Daoy (cell line): ENCODE measurements at places on chromosomes 2 and 18. TPM values are rescaled to one million over a fixed set of nuclear protein-coding genes. Genes with fewer than 3 reads are reported as not detected.

DNA sequence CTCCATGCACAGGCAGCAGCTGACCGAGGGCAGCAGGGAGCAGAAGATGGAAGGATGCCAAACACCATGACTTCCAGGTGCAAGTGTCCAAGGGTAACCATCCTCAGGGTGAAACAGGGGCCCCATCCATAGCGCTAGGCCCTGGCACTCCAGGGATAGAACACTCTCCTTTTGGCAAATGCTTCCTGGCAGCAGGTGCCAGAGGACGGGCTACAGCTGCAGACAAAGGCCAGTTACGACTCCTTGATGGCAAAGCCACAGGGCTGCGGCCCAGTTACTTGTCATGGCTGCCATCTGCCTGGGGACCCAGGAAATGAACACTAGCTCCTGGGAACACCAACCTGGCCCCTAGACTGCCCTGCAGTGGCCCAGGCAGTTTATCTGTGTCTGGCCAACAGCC, 178.8 kb downstream of the TMEM163 start:
- no peak for DNase-seq

FEV gene
- total RNA-seq = 0.34 TPM in 1 of 2 replicates, not detected in the other

DNA sequence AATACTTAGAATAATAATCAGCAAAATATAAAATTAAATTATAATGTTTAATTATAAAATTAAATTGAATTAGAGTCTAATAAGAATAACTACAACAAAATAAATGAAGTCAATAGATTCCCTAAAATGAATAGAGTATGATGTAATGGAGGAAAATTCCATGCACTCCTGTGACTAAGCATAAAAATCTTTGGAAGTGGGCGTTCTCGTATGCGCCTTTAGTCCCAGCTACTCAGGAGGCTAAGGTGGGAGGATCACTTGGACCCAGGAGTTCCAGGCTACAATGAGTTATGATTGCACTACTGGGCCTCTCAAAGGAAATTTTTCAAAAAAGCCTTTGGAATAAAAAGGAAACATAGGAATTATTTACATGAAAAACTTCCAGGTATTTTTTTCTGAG, 955.4 kb upstream of the POU3F3 start:
- DNase-seq = peak; percentile 2

- no peak for DNase-seq
Observed at GRCh38 chr18:78766651-78767533, 212.7 kb upstream of the SALL3 start.

DNA sequence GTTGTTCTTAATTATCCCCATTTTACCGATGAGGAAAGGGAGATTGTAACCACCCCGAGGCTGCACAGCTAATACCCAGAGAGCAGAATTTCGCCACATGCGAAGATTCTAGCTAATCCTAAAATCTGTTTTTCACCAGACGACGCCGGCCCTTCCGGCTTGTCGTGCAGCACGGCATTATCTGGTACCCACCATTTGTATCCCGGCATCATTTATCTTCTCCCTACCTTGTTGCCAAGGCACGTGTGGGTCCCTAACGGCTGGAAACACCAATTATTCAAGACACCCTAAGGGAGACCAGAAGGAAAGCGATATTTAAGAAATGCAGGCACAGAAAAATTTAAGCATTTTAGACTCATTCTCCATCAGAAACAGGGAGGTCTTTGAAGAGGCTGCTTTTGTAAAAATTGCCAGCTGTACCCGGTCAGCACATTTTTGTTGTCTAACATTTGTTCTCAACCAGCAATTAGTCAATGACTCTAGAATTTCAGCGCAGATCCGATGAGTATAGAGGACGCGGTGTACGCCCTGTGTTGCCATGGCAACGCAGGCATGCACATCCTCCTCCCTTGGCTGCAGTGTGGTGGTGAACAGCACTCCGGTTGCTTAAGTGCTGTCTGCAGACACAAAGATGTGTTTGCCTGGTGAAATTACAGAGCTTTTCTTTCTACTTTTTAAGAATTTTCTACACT, 111.6 kb downstream of the AGAP1 start:
- peak; percentile 82 for DNase-seq

DNA sequence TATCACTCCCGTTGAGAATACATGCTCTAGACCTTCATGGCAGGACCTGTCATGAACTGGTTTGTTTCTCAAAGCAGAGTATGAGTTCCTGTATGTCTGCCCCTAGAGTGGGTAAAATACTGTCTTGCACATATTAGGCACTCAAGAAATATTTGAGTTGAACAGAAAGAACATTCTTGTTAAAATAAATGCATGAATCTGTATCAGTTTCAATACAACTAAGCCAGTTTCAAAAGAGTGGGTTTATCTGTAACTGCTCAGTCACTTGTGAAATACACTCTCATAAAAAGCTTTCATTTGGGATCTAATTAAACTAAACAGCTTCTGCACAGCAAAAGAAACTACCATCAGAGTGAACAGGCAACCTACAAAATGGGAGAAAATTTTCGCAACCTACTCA, 69.2 kb downstream of the RFTN2 start:
- DNase-seq = no peak

COLEC11 gene
- not detected in 2 replicates for total RNA-seq

DNA sequence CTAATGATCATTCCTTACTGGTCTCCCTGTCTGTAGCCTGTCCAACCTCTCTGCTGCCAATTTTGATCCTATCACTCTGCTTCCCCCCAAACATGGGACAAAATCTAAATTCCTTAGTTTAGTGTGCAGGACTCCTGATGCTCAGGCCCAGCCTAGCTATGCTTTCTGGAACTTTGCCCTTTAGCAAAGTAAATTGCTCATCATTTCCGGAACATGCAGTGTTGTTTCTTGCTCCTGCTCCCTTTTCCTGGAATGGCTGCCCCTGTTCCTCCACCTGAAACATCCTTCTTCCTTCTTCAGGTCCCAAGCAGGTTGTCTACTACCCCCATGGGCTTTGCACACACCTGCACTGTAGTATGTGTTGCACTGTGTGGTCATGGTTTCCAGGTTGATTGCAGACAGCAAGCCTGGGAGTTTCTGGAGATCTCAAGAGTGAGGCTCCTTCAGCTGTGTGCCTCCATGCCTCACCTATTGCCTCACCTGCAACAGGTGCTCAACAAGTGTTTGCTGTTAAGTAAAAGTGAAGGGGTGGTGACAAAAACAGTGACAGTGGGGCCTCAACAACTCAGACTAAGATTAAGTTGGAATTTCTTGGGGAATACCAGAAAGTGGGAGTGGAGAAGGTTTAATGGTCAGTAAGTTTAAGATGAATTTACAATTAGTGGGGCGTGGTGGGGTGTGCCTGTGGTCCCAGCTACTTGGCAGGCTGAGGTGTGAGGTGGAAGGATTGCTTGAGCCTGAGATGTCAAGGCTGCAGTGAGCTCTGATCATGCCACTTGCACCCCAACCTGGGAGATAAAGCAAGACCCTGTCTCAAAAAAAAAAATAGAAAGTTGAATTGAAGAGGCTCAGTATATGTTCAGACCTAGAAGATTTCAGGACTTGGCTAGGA, 120.0 kb downstream of the DNAH6 start:
- DNase-seq = no peak

CHST9 gene
- 0.06 and 0.09 TPM in 2 replicates for total RNA-seq

DNA sequence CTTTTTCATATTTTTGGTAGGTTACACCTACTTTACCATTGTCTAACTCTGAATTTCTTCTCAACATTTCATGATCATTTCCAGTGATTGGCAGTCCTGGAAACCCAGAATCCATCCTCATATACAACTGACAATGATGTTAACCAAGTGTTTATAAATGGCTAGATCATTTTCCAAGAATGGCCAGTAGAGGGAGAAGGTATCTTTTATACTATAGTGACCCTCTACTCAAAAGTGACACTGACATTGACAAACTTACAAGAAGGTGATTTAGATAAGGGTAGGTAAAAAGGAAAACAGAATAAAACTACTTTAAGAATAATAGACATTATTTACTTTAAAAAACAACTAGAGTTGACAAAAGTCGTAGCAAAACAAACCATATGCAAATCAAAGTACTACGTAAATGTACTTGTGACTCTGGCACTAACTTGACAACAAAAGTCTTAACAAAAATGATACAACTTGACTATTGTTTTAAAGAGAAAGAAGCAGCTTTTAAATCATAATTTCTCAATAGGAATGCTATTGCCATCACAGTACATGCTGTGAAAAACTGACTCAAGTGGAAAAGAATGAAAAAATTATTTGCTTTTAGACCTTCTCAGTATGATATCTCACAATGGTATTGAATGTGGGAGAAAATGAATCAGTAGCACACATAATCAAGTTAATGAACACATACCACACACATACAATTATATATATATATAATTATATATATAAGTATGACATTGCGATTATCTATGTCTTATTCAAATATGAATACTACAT, 76.6 kb upstream of the GRB14 start:
- DNase-seq = no peak

- peak; percentile 32 for DNase-seq
Observed at GRCh38 chr18:24656551-24657443, 196.4 kb downstream of the HRH4 start.

DNA sequence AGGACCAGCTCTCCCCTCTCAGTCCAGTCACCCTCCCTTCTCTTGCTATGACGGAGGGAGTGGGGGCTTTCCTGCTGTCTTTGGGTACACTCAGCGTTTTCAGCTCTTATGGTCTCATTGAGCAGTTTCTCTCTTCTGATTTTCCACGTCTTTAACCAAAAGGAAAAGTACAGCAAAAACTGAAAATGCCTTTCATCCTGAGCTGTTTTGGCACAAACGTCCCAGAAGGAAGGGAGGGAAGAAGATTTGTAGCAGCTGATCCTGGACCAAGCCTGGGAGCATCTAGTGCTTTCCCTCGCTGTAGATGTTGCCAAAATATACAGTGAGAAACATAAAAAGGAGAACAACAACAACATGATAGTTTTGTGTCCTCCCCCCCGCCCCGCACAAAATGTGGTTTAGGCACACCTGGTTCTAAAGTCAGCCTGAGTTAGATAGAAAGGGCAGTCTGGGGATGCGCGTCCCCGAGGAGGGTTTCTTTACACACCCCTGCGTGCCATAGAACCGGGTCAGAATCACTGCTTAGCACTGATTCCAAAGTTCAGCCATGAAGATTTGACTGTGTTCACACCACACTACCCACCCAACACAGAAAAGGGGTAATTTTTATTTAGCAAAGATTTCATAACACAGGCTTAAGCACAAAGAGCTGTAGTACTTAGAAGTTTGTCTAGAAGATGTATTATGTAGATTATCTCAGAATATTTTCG, 53.4 kb downstream of the SLC40A1 start:
- no peak for DNase-seq
